Activated CD4-positive, alpha-beta T cell treated with anti-CD3 and anti-CD28 coated beads, Interleukin-10, Interleukin-2, amounts not matched to agents 100 ng/mL and 50 ng/mL, durations not matched to agents 16 hours and 8 hours (primary cell): ENCODE measurements at places on chromosomes 5 and 9.

- DNase-seq, result no peak
Observed at GRCh38 chr5:154309371-154309745, 118.8 kb downstream of the GALNT10 start.

DNA sequence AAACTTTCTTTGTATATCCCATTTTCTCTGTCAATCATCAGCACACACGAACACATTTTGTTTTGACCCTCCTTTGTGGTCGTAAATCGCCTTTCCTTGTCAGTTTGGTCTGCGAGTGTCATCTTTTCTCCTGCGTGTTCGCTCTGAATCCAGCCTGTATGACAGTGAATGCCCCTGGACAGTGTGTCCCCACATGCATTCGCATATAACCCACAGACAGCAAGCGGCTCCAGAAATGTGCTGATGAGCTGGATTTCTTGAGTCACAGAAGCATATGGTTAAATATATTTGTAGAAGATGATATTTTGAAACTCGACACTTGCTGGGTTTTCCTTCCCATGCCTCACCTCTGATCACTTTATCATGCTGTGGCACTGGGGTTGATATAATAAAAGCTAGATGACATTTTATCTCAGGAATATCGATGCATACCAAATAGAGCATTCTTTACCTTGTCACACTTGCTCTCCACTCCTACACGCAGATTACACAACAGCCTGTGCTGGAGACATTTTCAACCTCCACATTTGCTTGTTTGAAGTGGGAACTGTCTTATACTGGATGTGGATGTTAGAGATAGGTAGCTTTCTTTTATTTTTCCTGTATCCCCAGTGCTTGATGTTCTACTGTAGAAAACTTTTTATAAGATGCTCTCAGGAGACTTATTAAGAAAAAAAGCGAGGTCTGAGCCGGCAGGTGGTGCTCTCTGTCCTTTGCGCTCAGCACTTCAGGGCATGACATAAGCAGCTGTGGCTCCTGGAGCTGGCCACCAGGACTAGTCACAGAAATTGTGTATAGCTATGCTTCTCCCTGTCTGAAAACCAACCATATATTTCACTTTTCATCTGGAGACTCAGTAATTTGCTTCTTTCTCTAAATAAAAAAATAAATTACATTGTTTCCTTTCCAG, 215.1 kb downstream of the SH3GL2 start:
- no peak for DNase-seq

DNA sequence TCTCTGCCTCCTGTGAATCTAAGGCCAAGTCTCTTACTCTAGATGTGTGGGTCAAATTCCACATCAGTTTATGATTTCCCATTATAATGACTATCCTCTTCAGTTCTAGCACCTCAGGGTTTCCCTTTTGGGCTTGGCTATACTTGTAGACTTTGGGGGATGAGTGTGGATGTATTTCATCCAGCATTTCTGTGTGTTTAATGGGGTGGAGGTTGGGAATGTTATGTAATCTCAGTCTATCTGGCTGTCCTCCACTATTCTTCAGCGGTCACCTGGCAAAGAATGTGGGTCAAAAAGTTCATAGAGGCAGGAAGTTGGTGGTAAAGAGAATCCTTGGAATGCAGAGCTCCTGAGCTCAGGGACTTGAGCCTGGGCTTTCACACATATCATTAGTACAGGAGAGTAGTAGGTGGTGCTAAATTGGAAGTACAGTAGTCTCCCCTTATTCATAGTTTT, 64.9 kb downstream of the CFAP95 start:
- DNase-seq, result no peak

GRCh38 chr5:121630402-121630801, 221.3 kb upstream of the FTMT start:
- DNase-seq, result no peak

GRCh38 chr5:143200781-143201398, 202.6 kb downstream of the NR3C1 start:
- DNase-seq, result no peak

GRCh38 chr5:143066556-143067281, 296.5 kb downstream of the ARHGAP26 start:
- peak; percentile 56 for DNase-seq

- no peak for DNase-seq
Observed at GRCh38 chr9:18905883-18906629, 127.0 kb downstream of the SAXO1 start.
